Stimulated activated CD4-positive, alpha-beta T cell treated with anti-CD3 and anti-CD28 coated beads, Interleukin-15, amount 100 ng/mL, for 1 hour (primary cell): ENCODE measurements at places on chromosomes 5 and 9.

- DNase-seq, result no peak
Measured at GRCh38 chr9:3941758-3942157, 358.1 kb downstream of the GLIS3 start.

DNA sequence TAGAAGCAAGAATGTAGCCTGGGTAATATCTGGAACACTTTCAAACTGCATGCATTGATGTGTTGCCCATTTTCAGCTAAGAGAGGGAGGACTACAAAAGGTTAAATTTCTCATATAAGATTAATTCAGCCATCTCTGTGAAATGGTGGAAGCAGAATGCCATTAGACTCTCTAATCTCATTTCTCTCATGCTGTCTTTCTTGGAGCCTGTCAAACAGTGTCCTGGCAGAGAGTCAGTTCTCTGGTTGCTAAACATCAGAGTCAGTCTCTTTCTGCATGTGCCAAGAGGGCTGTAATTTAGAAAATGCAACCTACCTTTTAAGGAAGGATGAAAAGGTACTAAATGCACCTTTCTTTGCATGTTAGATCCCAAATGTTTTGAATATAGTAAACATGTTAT lies 910 bp upstream of the GARNL3 start:
- no peak for DNase-seq

DNA sequence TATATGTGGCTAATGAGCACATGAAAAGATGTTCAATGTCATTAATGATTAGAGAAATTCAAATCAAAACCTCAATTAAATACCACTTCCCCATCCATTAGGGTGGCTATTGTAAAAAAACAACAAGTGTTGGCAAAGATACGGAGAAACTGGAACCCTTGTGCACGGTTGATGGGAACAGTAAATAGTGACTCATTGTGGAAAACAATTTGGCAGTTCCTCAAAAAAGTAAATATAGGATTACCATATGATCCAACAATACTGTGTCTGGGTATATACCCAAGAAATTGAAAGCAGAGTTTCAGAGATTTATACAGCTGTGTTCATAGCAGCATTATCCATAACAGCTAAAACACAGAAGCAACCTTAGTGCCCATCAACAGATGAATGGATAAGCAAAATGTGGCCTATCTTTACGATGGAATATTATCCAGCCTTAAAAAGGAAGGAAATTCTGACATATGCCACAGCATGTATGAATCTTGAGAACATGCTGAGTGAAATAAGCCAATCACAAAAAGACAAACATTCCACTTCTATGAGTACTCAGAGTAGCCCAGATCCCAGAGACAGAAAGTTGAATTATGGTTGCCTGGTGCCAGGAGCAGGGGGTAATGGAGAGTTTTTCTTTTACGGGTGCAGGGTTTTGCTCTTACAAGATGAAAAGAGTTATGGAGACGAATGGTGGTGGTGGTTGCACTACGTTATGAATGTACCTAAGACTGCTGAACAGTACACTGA lies 41.4 kb upstream of the LRRC14B start:
- DNase-seq, result no peak

DNA sequence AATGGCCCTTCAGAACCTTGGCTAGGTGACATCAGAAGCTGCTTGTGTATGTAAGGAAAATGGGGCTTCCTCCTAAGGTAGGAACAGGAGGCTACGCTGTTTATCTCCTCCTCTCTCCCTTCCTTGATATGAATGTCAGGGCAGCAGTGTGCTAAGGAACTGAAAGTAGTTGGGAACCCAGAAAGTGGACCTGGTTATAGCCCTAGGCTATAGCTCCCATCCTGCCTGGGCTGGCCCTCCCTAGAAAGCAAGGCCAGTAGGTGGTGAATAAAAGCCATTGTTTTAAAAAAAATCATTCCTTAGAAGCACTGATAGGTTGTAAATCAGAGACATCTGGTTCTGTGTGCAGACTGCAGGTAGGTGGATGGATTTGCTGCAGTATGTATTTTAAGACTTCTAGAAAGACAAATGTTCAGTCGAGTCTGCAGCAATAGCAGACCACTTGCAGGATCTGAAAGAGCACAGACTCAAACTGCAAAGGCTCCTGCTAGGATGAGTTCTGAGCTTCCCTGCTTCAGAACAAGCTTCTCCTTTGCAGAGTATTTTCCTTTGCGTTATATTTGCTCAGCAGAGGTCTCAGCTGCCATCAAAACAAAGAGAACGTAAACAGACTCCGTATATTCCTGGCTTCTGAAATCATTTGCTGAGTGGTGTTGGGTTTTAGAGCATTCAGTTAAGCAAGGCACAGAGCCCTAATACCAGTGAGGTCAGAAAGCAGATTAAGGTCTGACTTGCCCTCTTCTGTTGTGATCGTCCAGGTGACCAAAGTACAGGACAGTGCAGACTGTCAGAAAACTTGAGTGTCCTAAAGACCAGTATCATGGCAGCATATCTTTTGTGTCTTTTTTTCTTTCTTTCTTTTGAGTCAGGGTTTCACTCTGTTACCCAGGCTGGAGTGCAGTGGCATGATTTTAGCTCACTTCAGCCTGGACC lies 20.1 kb upstream of the CFAP157 start:
- no peak for DNase-seq

DNA sequence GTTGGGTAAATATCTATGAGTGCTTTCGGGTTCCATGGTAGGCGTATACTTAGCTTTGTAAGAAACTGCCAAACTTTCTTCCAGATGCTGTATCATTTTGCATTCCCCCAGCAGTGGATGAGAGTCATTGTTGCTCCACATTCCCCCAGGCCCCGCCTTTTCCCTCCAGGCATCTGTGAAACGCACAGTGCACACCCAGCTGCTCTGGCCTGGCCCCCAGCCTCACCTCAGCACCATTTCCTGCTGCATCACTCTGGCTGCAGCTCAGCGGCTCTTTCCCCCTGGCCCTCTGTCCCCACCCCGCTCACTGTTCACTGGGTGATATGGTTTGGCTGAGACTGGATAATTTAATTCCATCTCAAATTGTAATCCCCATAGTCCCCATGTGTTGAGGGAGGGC lies 76.6 kb upstream of the SPTLC1 start:
- DNase-seq, result no peak

GRCh38 chr5:127358740-127359139 lies 68.1 kb downstream of the MEGF10 start:
- no peak for DNase-seq

GRCh38 chr9:125746774-125747052 lies 460 bp upstream of the PBX3 start:
- no peak for DNase-seq

DNA sequence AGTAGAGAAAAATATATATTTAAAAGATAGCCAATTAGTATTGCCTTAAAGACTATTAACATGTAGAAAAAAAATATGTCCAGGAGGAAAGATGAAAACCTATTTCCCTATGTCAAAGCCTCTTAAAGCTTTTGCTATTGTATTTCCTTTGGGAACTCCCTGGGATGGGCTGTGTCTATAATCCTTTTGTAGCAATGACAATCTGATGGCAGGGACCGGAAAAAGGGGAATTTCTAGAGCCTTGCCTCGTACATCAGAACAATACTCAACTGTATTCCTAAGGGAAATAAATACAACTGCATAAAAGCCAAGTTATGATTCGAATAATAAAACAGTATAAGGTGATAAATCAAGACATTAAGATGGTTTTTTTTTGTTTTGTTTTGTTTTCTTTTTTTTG lies 257.3 kb downstream of the MLLT3 start:
- DNase-seq, result no peak

- no peak for DNase-seq
Measured at GRCh38 chr5:177275883-177276282, 27.6 kb downstream of the RAB24 start.

- no peak for DNase-seq
Measured at GRCh38 chr5:139474890-139475791, 4.3 kb downstream of the SMIM33 start.

GRCh38 chr5:155954701-155955445 lies 372.1 kb upstream of the SGCD start:
- no peak for DNase-seq

DNA sequence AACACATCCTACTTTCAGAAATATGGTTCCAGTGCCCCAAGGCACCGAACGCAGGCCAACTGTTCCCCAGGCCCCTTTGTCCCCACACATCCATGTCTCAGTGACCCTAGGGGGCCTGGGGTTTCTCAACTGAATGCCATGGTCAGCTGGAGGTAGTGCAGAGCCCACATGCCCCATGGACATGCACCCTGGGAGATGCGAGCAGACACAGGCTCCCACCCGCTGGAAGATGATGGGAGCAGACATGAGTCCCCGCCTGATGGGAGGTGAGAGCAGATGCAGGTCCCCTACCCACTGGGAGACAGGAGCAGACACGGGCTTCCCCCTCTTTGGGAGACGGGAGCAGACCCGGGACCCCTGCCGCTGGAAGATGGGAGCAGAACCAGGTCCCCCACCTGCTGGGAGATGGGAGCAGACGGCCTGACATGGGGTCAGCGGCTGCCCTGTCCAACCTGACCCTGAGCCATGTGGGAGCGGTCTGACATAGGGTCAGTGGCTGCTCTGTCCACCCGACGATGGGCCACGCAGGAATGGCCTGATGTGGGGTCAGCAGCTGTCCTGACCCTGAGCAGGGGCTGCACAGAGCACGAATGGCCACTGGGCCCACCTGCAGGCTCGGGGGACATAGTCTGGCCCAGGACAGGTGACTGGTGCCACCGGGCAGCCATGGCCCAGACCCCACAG lies 18.4 kb downstream of the ZDHHC11B start:
- DNase-seq, result no peak

DNA sequence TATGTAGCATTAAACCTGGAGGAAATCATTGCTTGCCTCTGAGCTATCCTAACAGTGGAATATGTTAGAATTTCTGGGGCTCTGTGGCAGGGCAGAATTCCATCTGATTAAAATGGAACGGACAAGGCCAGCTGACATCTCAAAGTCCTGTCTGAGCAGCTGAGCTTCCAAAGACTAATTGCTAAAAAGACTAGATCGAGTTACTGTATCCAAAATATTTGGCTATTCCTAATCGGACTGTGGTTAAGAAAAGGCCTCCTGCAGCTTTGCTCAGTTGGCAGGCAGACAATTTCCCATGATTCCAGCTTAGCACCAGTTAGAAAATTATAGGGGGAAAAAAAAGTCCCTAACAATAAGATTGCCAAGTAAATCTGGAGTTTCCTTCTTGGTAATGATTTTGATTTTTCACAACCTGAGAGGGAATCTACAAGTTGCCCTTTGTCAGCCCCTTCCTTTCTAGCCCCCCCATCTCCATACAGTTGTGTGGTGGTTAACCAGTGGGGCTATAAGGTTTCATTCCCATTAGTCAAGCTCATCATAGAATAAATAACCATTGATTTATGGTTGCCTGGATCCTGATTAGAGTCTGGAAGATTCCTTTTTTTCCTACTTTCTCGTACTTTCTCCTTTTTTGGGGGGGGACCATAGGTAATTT lies 26.4 kb downstream of the PTGR1 start:
- DNase-seq, result no peak

DNA sequence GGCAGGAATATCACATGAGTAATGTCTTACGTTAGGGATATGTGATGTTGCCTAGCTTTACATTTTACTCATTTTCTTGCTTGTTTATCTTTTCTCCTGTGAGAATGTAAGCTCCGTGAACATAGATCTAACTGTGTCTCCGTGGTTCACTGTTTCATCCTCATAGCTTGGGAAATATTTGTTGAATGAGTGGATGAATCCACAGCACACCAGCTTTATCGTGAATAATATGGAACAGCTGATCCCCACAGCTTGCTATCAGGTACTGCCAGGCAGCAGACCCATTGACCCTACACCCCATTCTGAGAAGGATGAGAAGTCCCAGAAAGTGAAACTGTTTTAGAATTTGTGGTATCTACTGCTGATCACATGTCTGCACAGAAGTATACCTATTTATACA lies 106.8 kb upstream of the FBN2 start:
- DNase-seq, result no peak
